ENCODE measurements at places on chromosomes 12 and 14. TPM values are rescaled to one million over a fixed set of nuclear protein-coding genes. Genes with fewer than 3 reads are reported as not detected.

Gene CD163L1
- total RNA-seq: 0.11 TPM

Gene CCNB1IP1
- 118 TPM for total RNA-seq

Gene CLEC9A
- total RNA-seq: not detected

DNA sequence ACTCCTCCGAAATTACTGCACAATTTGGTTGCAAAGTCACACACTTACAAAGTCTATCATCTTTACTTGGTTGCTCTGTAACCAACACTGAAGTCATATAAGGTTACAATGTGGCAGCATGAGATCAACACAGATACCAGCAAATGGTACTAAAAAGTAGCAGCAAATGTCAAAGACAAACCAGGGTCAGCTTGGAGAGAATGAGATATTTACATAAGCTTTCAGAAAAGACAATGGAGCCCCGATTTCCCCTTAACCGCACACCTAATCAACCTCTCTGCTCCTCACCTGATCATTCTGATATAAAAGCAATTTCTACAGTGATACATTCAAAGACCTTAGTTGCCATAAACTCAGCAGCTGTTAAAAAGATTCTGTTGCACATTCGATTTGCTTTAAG is 76.4 kb upstream of the FOXN3 start:
- no peak for DNase-seq
- H3K27me3 ChIP-seq: no peaks in the 10 kb centered on the region
- H3K36me3 ChIP-seq: no peaks in the 10 kb centered on the region
- H3K4me3 ChIP-seq: no peak overlapping the region
- no peaks in the 10 kb centered on the region for H3K4me1 ChIP-seq

DNA sequence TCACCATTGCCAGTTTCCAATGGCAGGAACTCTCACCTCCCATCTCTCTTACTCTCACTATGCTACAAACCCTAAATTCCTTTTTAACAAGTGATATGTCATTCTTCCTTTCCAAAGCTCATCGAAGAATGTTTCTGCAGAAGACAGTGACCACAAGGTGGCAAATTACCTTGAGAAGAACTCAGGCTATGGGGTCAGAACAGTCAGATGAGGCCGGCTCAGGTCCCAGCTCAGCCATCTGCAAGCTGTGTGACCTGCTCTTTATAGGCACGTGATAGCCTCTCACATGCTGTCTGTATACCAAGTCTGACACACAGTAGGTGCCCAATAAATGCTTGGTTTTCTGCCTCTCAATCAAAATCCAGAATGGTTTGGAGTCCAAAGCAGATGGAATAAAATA is 80.7 kb downstream of the FOXN3 start:
- no peaks in the 10 kb centered on the region for H3K36me3 ChIP-seq
- peaks cover 47% of the 10 kb centered on the region for H3K4me1 ChIP-seq
- peak overlapping the region; percentile 79 for H3K27ac ChIP-seq

GRCh38 chr14:51331486-51332367 is 91.7 kb downstream of the TMX1 start:
- no peak for DNase-seq
- no peak overlapping the region for H3K4me3 ChIP-seq
- H3K27me3 ChIP-seq: no peaks in the 10 kb centered on the region
- H3K27ac ChIP-seq: no peak overlapping the region
- H3K36me3 ChIP-seq: no peaks in the 10 kb centered on the region

- H3K27me3 ChIP-seq: no peaks in the 10 kb centered on the region
- DNase-seq: no peak
- H3K27ac ChIP-seq: no peak overlapping the region
These were observed 985.3 kb downstream of the FLRT2 start for GRCh38 chr14:86515195-86515594.

- no peak overlapping the region for H3K4me3 ChIP-seq
- no peaks in the 10 kb centered on the region for H3K36me3 ChIP-seq
- DNase-seq: peak; percentile 45
- H3K27me3 ChIP-seq: no peaks in the 10 kb centered on the region
- no peaks in the 10 kb centered on the region for H3K4me1 ChIP-seq
These were observed 48.0 kb downstream of the SLC17A8 start for GRCh38 chr12:100404769-100405407.

DNA sequence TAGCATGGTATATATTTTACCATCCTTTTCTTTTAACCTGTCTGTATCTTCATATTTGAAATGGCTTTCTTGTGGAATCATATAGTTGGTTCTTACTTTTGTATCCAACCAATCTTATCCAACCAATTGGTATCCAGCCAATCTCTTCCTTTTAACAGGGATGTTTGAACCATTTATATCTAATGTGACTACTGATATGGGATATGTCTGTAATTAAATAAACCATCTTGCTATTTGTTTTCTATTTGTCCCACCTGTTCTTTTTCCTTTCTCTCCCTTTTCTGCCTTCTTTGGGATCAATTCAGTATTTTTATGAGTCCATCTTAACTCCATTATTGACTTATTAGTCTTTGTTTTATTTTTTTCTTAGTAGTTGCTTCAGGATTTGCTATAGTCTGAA is 30.8 kb upstream of the SNX6 start:
- H3K27me3 ChIP-seq: no peaks in the 10 kb centered on the region
- peaks cover 15% of the 10 kb centered on the region for H3K4me1 ChIP-seq
- H3K27ac ChIP-seq: no peak overlapping the region
- no peaks in the 10 kb centered on the region for H3K36me3 ChIP-seq
- no peak for DNase-seq

GRCh38 chr12:113301811-113302210 is 33.1 kb downstream of the SLC8B1 start:
- H3K4me3 ChIP-seq: no peak overlapping the region
- no peaks in the 10 kb centered on the region for H3K36me3 ChIP-seq
- H3K4me1 ChIP-seq: peaks cover 21% of the 10 kb centered on the region
- no peak for DNase-seq
- no peak overlapping the region for H3K27ac ChIP-seq
- no peaks in the 10 kb centered on the region for H3K27me3 ChIP-seq

Data from Caco-2 (cell line).